ENCODE measurements at places on chromosomes 7 and 10.

DNA sequence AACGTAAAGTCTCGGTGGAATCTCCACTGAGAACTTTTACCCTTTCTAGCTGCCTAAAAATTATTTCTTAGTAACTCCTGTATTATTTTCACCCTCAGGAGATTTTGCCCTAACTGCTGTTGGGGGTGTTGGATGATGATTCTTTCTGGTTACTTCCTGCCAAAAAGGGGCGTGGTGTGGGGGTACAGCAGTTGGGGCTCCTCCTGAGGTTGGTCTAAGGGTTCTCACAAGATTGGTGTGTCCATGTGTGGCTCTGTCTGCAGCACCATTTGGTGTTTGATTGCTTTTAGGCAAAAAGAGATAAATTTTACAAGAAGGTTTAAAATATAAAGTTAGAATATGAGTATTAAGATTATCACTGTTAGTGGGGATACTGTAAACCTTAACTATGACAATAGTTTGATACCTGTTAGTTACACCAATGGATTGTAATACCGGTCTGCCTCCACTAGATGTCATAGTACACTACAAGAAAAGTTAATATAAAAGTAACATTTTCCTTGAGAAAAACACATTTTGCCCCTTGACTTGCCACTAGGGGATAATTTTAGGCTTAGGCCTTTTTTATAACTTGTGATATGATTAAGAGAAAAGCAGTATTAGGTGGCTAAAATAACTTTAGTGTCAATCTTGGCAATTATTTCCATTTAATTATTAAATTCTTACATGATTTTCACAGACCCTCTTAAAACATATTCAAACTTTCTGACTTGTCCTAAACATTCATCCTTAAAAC, 928.7 kb downstream of the IPMK start:
- DNase-seq, result peak; percentile 10

DNA sequence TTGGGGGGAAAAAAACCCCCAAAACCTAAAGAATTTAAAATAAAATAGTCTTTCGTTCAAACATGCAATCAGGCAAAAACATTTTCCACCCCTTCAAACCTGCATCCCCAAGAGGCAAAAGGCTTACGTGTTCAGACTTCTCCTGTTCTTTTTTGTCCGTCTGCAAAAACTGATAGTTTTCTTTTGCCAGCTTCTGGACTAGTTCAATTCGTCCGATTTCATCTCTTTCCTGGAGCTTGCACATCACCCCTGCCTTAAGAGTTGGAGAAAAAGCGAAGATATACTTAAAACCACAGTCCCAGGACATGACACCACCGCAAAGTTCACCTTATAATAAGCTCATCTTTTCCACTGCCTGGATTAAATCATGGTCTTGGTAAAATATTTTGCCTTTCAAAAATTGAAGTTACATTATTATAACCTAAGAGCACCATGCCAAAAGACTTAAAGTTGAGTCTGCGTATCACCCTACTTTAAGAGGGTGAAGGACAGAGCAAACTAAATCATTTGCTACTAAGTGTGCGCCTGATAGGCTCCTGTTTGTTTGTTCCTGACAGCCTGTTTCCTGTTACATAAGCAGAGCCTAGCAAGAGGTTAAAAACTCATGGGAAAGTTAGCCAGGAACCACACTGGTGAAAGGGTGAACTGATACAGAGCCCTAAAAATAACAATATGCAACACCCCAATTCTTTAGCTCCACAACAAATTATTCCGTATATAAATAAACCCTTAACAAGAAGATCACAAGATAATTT, 137.0 kb downstream of the RAPGEF5 start:
- DNase-seq, result peak; percentile 93

- no peak for DNase-seq
Measured at GRCh38 chr7:103651593-103652377, 205.8 kb upstream of the SLC26A5 start.

DNA sequence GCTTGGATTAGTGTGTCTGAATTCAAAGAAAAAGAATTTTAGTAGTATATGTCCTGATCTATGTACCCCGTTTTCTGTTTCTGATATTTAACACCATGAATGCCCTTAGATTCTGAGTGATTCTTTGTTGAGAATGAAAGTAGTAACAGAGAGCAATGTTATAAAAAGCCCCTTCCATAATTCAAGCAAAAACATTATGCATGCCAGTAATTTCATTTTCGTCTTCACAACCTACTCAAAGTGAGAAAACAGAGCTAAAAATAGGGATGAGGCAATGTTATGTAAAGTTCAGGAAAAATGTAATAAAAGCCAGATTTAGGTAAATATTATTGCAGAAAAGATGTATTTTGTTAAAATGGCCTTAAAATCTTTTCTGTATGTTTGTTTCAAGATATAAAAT, 28.1 kb downstream of the PTPRZ1 start:
- DNase-seq, result no peak

DNA sequence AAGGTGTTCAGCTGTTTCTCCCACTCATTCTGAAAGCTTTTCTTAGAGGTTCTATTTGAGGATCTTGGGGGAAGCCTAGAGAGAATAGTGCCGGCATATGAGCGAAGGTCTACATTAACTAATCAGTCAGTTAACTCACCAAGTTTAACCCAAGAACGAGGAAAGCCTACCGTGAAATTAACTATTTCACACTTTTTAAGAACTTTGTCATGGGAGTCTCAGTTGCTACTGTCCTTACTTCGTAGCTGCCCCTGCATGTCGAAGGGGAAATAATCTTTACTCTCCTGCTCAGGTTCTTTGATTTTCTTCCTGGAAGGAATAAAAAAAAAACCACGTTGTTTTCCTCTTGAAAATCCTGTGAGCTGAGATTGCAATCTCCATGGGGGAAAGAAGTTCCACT, 115.1 kb downstream of the FRMD4A start:
- DNase-seq, result no peak

- no peak for DNase-seq
Measured at GRCh38 chr7:95630702-95631458, 34.6 kb upstream of the PDK4 start.

DNA sequence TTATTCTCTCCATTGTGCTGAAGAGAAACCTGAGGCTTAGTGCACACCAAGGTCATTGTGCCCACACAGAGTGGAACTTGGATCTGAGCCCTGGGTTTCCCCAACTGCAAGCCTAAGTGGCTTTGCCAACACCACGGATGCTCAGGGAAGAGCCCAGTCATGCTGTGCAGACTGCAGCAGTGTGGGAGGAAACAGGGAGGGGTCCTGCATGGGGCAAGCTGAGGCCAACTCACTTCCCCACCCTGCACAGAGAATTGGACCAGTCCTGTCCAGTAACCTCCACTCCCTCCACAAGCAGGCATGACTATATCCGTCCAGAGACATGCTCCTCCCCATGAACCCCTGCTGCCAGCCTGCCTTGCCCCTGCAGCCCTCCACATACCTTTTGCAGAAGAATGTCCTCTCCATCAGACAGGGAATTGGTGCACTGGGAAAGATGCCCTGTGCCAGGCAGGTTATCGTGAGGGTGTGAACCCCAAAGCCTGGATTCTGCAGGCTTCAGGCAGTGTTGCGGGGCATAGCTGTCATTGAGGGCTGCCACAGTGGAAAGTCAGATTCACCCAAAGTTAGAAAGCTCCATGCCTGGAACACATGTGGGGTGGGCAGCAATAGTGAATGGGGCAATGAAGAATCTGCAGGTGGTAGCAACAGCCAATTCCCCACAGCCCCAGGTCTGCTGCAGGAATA, 44.9 kb downstream of the DRGX start:
- no peak for DNase-seq

DNA sequence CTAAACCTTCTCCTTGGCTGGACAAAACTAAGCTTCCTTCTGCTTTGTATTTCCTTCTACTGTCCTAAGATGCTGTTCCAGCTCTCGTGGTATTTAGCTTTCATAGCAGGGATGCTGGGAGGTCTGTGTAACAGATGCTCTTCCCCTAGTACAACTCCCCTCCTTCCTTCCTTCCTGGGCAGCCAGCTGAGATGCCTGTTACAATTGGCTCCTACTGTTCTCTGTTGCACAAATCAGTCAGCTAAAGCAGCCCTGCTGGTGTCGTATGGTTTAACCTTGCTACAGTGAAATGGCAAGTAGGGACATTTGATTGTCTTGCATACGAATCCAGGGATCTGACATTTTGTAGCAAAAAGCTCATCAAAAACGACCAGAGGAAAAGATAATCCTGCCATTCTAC, 143.8 kb downstream of the ARHGAP21 start:
- no peak for DNase-seq

- DNase-seq, result no peak
Measured at GRCh38 chr7:107130487-107131220, 38.1 kb upstream of the HBP1 start.

DNA sequence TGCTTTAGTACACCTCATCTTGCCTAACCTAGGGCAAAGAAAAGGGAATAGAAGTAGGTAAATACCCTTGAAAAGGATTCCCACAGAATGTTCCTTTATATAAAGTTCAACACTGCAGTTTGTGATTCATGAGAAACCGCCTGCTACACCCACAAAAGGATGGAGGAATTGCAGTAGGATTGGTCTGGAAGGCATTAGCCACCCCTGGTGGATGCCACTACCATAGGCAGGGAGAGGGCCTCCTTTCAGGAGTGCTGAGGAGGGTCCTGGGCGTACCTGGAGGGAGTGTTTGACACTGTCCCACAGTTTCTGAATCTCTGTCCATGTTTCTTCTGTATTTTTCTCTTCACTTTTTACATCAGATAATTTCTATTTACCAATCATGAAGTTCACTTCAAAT, 221.8 kb upstream of the TMEM72 start:
- no peak for DNase-seq

GRCh38 chr7:22250390-22250789, 106.6 kb downstream of the RAPGEF5 start:
- no peak for DNase-seq

- DNase-seq, result no peak
Measured at GRCh38 chr7:17033245-17033644, 151.5 kb upstream of the AGR3 start.

- DNase-seq, result peak; percentile 33
Measured at GRCh38 chr10:48470115-48470892, 134.6 kb downstream of the ARHGAP22 start.

- no peak for DNase-seq
Measured at GRCh38 chr10:44378626-44379025, 6.3 kb downstream of the CXCL12 start.

GRCh38 chr10:106271237-106271636, 893.3 kb downstream of the SORCS1 start:
- DNase-seq, result no peak

- no peak for DNase-seq
Measured at GRCh38 chr7:40525764-40526163, 391.0 kb downstream of the SUGCT start.

GRCh38 chr7:128809363-128809762, 17.6 kb downstream of the CCDC136 start:
- no peak for DNase-seq

GRCh38 chr7:101137651-101138212, 10.8 kb downstream of the SERPINE1 start:
- no peak for DNase-seq

- no peak for DNase-seq
Measured at GRCh38 chr7:73699370-73700068, 16.1 kb downstream of the BUD23 start.

DNA sequence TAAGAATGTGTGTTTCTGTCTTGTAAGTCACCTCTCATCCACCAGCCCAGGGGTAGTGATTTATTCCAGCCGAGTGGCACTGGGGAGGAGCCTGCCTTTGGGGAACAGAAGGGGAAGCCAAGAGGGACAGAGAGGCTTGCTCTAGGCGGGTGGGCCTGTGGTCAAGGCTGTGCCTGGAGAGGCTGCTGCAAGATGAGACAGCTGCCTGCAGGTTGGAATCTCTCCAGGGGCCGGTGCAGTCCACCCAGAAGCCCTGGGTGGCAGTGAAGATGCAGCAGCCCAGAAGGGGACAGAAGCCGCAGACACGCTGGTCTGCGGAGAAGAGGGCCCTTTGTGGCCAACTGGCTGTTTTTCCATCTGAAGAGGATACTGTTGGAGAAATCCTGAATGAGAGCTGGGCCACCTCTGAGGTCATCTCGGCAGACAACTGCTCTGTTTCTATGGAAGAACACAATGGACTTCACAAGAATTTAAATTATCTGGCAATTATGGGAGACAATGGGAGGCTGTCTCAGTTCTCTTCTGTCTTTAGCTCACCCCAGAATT, 175.7 kb downstream of the GFRA1 start:
- no peak for DNase-seq

GRCh38 chr7:18663321-18663720, 167.8 kb downstream of the HDAC9 start:
- peak; percentile 12 for DNase-seq

GRCh38 chr10:92688927-92689662, 660 bp upstream of the HHEX start:
- DNase-seq, result no peak

GRCh38 chr7:102934239-102934638, 21.4 kb downstream of the LRRC17 start:
- no peak for DNase-seq

DNA sequence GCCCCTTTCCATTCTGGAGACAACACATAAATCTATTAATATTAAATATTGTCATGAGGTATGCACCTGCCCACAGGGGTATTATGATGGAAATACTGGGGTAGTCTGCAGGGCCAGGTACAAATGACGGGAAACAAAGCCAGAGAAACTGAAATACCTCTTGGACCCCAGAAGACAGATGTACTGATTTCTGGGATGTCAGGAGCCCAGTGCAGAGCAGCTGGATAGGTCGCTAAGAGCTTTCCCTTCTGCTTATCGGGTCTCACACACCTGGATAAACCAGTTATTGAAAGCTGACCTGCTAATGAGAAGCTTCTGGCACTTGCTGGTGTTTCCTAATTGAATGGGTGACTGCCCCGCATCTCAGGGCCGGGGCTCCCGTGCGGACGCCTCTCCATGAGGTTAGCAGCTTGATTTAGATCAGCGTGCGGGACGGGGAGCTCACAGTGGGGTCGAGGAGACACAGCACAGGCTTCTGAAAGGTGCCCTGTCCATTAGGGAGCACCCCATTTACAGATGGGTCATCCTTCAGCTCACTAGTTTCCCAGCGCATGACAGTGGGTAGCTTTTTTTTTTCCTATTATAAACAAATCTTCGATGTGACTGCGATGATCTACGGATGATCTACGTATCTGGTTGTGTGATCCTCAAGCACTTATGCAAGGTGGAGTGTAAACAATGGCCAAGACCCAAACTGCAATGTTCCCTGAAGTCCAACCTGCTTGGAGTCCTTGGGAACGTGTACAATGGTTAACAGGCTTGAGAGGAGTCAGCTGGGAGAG, 1.5 kb upstream of the INSIG1 start:
- no peak for DNase-seq

GRCh38 chr10:16545116-16545736, 23.5 kb upstream of the C1QL3 start:
- peak; percentile 14 for DNase-seq

GRCh38 chr7:30349170-30349569, 64.8 kb downstream of the ZNRF2 start:
- no peak for DNase-seq

GRCh38 chr10:58918887-58919286, 257.6 kb upstream of the PHYHIPL start:
- no peak for DNase-seq
